ENCODE measurements at places on chromosomes 16 and 17.

GRCh38 chr16:67445913-67446907 lies 15.3 kb downstream of the HSD11B2 start:
- no peak for DNase-seq

GRCh38 chr17:33171931-33172330 lies 121.2 kb downstream of the ASIC2 start:
- DNase-seq, result no peak

GRCh38 chr17:3639981-3640596 lies 3.5 kb downstream of the CTNS start:
- DNase-seq, result no peak

- DNase-seq, result no peak
These were observed 34.2 kb downstream of the TBC1D3B start for GRCh38 chr17:36142235-36142634.

DNA sequence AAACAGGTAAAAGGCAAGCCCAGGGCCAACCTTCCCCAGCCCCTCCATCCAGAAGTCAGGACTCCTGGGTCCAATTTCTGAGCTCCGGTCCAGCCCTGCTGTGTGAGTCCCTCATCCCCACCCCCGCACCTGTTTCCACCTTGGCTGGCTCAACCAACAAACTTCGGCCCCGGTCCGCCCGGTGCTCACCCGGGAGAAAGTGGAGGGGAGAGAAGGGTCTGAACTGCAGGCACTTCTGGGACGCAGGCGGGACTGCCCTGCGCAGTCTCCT lies 541 bp downstream of the RHBDF2 start:
- no peak for DNase-seq

DNA sequence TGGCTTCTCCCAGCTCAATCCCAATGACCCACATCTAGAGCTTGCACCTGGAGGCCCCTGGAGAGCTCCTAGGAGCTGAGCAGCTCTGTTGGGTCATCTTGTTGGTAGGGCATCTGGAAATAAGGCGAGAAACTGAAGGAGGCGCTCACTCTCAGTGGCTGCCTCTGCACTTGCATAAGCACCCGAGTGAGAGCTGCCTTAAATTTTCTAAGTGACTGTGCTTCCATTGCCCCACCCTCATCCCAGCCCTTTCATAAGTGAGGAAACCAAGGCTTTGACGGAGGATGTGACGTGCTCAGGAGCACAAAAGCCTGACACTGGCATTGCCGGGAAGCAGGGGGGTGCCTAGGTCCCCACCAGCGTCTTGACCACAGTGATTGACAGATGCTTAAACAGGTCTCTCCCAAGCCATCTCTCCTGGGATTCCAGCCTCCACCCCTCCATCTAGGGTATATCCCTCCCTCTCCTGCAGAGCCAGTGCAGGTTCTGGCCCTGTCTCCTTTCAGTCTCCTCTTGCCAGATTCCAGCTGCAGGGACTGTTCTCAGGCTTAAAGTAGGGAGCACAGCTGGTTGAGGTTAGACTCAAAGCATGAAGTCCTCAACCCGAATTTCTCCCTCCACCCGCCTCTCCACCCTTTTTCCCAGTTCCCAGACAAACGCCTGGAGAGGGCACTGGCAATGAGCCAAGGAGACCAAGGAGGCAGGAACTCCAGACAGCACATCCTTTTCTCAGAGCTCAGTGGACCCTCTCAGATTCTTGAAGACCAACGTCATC lies 113.7 kb downstream of the IRX5 start:
- DNase-seq, result no peak

GRCh38 chr17:80260069-80260535 lies 550 bp upstream of the RNF213 start:
- peak; percentile 62 for DNase-seq

DNA sequence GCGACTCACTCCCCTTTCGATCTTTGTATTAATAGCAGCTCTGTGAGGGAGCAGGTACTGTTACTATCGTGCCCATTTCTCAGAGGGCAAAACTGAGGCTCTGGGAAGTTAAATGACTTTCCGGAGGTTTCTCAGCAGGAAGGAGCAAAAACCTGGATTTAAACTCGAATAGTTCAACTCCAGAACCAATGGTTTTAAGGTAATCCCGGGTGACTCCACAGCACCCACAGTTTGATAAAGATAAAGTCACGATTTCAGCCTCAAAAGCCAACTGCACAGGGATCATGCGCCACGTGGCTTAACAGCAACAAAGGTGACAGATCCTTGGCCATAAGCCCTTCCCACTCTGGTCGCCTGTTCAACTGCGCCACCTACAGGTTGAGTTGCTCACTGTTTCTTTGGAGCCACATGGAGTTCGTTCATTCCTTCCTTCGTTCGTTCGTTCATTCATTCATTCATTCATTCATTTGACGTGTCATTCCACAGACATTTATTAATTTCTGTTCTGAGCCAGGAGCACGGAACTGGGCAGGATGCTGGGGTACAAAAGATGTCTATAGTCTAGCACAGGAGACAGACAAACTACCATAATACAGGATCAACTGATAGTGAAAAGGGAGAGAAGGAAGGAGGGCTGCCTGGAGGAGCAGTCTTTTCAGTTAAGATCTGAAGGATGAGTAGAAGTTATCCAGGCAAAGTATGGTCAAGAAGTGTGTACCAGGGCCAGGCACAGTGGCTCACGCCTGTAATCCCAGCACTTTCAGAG lies 134.8 kb downstream of the HS3ST2 start:
- DNase-seq, result peak; percentile 19

DNA sequence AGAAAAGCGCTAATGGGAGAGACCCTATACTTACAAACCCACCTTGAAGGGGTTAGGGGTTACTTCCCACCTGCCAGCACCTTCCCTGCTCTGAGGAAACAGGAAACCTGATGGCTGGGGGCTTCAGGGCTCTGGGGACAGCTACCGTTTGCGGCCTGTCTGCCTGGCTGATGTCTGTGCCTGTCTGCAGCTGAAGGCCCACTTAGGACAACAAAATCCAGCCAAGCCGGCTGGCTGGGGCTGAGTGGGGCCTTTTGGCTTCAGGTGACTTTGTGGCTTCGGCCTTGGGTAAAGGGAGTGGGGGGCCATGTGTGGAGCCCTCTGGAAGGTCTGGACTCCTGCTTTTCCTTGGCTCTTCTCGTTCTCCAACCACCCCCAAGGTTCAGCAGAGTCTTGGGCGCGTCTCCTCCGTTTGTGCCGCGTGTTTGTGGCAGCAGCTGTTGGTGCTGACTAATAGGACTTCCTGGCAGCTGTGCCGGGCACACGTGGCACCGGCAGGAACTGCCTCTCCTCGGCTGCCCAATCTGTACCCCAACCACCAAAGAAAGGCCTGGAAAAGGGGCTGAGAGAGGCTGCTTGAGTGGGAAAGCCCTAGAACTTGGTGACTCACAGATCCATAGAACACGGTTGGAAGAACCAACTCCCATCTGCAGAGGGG lies 186.7 kb downstream of the MSI2 start:
- peak; percentile 50 for DNase-seq

GRCh38 chr16:88353691-88354090 lies 29.1 kb upstream of the ZNF469 start:
- DNase-seq, result no peak

DNA sequence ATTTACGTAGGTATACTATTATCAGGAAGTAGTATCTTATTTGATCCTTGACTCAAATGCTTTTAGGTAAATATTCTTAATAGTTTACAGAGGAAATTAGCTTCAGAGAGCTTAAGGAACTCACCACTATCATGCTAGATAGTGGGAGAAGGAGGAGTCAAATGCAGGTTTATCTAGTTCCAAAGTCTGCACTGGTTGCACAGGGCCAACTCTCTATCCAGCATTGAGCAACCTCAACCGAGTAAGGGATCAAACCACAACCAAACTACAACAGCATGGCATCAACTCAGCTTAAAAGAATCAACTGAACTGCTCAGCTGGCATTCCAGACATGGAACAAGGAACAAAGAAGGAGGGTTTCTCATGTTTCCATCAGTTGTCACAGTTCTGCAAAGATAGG lies 306.0 kb downstream of the MAF start:
- DNase-seq, result no peak

GRCh38 chr16:10752843-10753523 lies 9.3 kb downstream of the NUBP1 start:
- DNase-seq, result no peak

DNA sequence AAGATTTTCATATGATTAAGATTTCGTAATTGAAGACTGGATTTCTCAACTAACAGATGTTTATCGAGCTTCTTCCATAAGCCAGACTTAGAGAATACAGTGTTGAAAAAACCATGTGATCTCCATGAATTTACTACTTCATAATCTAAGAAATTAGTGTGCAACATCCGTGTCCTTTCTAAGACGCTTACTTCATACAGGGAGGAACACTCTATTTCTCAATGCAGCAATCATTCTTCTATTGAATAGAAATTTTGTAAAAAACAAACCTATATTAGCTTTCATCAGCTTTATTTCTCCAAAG lies 946.3 kb downstream of the KCNJ2 start:
- DNase-seq, result no peak

DNA sequence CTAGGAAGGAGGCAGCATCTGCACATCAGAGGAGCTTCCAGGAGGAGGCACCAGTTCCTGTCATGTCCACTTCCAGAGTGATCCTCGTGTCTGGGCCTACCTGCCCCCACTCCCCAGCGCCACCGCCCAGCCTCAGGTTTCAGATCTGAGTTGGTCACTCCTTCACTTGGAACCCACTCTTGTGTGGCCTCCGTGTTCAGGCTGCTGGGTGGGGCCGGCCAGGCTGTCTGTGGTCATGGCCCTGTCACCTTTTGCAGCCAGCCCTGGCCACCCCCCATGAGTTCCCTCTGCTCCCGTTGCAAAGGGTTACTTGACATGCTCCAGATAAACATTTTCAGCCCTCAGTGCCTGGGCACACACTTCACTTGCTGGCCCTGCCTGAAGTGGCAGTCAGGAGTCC lies 26.6 kb upstream of the SPPL2C start:
- DNase-seq, result no peak

DNA sequence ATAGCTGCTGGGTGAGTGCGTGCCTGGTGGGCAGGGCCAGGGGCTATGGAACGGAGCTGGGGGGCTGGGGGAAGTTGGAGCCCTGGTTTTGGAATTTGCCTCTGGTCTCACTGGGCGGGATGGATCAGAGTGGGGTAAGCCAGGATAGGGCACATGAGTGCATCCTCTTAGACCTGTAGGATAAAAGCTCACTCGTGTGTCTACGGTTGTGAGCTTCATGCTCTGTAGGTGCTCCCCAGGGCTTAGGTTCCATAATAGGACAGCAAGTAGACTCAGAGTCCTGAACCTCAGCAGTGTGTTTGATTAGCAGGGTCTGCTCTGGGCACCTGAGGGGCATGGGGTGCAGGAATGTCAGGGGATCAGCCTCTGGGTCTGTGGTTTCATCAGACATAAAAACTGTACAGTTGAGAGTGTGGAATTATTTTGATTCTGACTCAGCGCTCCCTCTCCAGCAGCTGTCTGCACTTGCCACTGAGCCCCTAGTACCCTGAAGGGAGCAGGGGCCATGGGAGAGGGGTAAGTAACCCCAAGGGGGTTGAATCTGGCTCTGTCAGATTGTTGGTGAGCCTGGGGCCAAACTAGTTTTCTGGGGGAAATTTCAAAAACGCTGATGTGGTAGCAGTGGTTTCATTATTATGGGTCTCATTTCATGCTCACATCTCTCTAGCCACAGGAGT lies 84.2 kb upstream of the LGALS9 start:
- no peak for DNase-seq

- DNase-seq, result no peak
These were observed 23.6 kb upstream of the GPRC5C start for GRCh38 chr17:74408262-74408661.

- no peak for DNase-seq
These were observed 27.9 kb downstream of the NARF start for GRCh38 chr17:82486231-82487094.

GRCh38 chr17:56471696-56472095 lies 121.8 kb upstream of the NOG start:
- no peak for DNase-seq

DNA sequence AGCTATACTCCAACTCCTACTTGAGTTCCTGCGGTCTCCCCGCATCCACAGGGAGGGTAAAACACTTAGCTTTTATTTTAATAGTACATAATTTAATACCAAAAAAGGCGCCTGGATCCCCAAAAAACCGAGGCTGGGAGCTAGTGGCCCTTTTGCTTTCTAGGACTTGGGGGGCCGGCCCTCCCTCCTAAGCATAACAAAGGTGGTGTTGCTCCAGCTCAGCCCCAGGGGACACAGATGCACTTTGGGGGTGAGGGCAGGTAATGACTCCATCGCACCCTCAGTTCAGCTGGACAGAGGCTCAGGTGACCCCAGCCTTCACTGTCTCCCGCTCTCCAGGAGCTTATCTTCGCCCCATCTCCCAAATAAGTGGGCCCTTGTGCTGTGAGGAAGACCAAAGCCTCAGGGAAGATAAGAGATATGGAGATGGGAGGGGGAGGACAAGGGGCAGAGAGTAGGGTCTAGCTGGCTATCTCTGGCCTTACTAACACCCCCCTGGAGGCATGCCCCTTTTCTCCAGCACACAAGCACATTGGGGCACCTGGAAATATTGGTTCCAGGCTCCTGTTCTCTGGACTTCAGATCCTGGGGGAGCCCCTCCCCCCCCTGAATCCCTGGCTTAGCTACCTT lies 2.8 kb upstream of the NHERF1 start:
- no peak for DNase-seq

DNA sequence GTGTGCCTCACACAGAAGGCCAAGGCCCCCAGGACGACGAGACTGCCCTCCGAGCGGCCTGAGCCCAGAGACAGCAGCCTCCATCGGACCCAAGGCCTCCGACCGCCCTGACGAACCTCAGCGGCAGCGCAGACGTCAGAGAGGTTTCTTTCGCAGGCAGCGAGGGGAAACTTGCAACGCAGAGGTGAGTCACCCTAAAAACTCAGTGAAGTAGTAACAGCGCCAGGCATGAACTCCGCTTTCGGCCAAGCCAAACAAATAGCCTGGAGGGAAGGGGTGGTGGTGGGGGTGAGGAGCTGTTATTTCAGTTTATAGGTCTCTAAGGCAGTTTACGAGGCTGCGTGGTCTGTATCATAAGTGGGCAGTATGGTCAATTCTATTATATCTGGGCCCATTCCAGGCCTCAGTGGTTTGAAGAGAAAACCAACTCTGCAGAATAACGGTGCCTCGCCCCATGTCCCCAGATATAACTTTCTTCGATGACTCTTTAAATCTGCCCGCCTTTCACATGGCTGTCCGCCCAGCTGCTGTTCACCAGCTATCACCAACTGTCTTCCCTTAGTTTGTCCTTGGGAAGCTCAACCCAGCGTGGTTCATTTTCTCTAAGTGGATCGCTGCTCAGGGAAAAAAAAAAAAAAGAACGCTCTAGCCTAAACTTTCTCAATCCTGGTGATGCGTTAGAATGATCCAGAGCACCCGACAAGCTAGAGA lies 43.5 kb upstream of the FOXF1 start:
- no peak for DNase-seq

DNA sequence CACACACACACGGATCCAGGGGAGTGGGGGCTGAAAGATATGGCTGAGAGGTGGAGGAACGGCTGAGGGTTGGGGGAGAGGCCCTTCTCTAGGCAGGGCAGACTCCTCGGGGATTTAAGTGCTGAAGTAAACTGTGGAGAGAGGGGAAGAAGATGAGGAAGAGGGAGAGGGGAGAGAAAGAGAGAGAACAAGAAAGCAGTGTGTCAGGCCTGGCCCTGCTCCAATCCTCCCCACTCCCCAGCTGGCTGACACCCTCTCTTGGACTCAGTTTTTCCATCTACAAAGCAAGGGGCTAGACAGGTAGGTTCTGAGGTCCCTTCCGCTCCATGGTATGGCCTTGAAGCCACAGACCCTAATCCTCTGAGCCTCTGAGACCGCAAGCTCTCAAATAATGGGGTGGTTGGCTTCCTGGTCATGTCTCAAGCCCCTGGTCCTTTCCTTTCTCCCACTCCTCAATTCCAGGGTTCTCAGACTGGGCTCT lies 2.0 kb downstream of the VAMP2 start:
- no peak for DNase-seq

- DNase-seq, result no peak
These were observed 7.0 kb upstream of the PPP1R1B start for GRCh38 chr17:39619786-39620101.

All from activated T-cell treated with anti-CD3 and anti-CD28 coated beads for 4 hours (primary cell).